ENCODE measurements at places on chromosomes 4 and X.

GRCh38 chr4:17448689-17449088 lies 63.2 kb downstream of the QDPR start:
- DNase-seq = no peak

GRCh38 chr4:147318586-147318985 lies 162.3 kb upstream of the EDNRA start:
- no peak for DNase-seq

DNA sequence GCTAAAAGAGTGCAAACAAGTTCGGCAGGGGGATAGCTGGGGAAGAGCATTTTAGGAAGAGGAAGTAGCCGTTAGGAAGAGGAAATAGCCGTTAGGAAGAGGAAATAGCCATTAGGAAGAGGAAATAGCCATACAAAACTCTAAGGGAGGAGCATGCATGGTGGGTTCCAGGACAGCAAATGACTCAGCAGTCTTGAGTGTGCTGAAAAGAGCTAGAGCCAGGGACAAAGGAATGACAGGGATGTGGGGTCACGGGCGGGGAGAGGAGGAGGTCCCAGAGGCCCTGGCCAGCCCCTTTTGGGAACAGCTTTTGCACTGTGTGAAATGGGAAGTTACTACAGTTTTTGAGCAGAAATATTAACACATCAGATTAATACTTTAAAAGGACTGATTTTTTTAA lies 882.6 kb downstream of the TRIML1 start:
- DNase-seq = no peak

- DNase-seq = no peak
Observed at GRCh38 chrX:154135458-154136229, 8.4 kb upstream of the OPN1LW start.

DNA sequence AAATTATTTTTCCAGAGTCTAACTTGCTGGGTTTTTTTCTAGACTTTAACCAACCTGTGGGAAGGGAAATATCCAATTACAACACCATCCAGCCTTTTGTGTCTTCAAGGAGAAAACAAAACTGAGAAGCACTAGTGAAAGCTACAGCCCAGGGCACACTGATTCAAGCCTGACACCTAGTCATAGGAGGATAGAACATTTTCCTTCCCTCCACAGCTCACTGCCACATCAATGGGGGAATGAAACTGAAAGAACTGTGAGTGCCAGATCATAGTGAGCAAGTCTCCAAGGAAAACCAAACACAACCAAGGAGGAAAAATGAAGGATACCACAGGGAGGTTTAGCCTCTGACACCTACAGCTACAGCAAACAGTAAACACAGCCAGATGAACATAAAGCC lies 43.3 kb upstream of the MAGEA8 start:
- no peak for DNase-seq

GRCh38 chr4:185128272-185129119 lies 14.6 kb upstream of the SLC25A4 start:
- no peak for DNase-seq

DNA sequence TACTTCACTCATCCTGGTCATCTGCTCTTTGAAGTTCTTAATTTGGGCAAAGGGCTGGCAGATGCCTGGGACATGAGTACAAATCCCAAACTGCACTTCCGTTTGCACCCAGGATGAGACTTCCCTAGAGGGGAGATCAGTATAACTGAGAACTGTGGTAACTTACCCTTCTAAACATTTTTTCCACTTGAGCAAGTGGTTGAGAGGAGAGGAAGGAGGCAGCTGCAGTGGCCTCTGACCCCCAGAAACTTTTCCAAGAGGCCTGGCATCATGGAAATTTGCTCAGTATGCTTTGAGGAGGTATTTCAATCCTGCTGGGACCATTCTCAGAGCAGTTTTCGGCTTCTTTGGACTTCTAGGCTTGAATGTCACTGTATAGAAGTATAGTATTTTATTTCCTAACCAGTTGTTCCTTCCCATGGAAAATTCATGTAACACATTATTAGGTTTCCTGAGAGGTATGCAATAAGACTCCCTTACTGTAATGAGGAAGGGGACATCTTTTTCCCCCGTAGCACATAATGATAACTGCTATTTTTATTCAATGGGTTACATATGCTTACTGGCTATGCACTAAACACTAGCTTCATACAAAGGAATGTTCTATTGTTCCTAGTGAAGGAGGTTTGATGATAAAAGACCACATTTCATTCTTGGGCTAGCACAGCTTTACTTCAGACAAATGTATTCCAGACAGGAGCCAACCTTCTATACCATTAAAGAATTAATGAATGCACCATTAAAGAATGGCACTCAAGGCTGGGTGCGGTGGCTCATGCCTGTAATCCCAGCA lies 129.3 kb downstream of the SHROOM3 start:
- no peak for DNase-seq

DNA sequence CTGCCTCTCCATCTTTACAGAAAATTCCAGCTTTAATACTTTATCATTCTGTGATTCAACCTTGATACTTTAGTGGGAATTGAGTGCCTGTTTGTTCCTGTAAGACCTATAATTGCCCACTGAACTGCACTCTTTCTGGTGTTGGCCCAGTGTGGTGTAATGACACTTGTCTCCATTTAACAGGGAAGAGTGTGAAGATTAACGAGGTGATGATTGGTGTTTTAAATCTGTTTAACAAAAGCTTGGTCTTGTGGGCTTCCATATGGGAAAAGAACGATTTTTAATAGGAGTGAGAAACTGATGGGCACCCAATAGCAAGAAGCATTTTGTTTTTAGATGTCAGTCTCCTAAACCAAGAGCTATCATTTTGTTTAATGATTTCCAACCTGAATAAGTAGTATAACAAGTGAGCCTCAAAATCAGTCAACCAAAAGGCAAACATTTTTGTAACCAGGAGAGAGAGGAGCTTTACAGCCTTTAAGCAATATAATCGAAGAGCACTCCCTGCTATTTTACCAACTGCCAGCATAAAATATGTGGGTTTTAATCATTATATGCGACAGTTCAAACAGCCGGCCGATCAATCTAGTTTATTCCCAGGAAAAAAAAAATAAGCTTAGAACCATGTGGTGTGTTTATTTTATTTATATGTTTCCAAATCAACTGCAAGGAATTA lies 50.2 kb downstream of the SUPT20HL1 start:
- DNase-seq = no peak

DNA sequence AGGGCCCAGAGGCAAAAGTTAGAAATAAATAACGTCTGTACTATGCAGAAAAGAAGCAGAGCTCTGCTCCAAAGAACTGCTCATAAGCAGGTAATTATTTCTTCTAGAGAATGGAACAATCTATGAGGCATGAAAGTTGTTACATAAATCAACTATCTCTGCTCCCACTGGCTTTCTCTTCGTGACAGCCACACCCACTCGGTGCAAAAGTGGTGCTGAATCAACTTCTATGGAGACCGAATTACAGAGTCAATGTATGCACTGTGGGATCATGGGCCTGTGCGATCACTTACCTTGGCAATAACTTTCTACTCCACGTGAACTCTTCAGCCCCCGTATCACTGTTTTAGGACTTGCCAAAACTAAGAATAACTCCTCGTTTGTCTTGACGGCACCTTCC lies 99.4 kb upstream of the ATXN3L start:
- DNase-seq = no peak

DNA sequence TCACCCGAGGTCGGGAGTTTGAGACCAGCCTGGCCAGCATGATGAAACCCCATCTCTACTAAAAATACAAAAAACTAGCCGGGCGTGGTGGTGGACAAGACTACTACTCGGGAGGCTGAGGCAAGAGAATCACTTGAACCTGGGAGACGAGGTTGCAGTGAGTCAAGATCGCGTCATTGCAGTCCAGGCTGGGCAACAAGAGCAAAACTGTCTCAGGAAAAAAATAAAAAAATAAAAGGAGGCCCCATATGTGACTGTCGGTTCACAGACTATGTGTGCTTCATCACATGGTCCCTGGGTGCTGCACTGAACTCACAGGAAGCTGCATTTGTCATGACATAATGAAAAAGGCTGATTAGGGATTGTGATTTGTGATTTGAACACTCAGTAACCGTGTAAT lies 6.4 kb downstream of the TRIML1 start:
- DNase-seq = no peak

DNA sequence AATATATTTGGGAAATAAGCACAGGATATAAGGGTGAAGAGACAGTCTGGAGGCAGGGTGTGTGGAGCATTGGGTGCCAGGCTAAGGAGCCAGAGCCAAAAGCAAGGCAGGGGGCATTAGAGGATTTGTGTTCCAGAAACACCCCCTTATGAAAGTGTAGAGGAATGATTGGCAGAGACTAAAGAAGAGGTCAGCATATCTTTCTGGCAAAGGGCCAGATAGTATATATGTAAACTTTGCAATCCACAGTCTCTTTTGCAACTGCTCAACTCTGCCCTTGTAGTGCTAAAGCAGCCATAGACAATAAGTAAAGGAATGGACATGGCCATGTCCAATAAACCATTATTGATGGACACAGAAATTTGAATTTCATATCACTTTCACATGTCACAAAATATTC lies 3.6 kb upstream of the SLC9A6 start:
- DNase-seq = no peak

DNA sequence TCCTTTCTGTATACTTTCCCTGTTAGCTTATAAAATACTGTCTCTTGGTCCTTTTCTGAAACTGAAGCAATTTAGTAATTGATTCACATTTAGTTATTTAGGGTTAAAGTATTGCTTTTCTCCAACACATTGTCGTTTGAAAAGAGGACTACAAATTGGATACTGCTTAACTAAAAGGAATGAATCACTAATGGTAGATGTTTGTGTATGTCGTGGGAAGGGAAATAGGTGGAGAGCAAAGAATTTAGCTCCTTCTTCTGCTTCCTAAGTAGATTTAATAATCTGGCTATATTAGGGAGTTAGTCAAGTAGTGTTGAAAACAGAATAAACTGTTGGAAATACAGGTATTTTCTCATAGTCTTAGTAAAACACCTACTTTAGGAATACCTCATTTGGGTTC lies 27.9 kb downstream of the SLAIN2 start:
- no peak for DNase-seq

GRCh38 chr4:139282065-139282720 lies 2.2 kb upstream of the MGARP start:
- DNase-seq = no peak

GRCh38 chr4:179569549-179569948 lies 2127.3 kb upstream of the AGA start:
- DNase-seq = no peak

DNA sequence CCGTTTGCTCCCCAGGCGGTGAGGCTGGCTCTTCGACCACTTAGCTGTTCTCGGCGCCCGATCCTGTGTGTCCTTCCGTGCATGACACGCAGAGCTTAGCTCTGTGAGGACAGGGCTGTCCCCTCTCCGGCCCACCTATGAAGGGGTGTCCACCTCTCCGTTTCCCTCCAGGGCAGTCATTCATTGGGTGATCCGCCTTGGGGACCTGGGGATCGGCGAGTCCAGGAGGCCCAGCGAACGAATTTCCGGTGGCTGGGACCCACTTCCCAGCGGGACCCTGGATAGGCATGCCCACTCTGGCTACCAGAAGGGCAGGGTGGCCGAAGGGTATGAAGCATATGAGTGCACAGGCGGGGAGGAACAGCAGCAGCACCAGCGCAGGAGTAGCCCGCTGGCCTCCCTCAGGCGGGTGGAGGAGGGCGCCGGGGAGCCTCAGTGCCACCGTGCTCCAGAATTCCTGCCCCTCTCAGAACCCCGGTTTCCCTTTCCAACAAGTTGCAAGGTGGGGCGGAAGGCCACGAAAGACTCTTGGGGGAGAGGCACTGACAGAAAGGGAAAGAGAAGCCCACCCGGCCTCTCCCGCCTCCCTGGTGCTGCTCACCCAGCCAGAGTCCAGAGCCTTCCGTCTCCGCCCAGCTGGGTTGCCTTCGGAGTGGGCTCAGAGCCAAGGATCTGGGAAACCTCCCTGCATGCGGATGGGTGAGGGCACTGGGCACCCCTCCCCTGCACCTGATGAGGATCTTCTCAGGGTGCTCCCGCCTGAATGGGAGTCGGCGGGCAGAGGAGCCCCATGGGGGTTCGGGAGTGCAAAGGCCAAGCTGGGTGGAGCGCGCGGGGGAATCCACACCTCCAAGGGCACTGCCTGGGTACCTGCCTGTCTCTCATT lies 8.6 kb downstream of the HMX1 start:
- DNase-seq = no peak

DNA sequence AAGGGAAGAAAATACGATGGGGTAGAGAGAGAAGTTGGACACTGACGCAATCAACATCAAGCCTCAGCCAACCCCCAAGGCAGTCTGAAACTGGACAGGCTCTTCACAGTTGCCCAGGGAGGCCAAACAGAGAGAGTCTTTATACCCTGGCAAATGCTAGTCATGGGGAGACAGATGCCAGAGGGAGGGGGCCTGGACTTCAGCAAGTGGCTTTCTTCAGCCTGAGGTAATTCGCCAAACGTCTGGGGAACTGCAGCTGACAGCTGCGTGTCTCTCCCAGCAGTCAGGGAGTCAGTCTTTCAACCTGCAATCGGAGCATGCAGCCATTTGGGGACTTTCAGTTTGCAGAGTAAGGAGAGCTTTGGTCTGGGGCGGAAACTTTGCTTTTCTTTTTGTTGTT lies 521.6 kb downstream of the TRIML1 start:
- DNase-seq = no peak

DNA sequence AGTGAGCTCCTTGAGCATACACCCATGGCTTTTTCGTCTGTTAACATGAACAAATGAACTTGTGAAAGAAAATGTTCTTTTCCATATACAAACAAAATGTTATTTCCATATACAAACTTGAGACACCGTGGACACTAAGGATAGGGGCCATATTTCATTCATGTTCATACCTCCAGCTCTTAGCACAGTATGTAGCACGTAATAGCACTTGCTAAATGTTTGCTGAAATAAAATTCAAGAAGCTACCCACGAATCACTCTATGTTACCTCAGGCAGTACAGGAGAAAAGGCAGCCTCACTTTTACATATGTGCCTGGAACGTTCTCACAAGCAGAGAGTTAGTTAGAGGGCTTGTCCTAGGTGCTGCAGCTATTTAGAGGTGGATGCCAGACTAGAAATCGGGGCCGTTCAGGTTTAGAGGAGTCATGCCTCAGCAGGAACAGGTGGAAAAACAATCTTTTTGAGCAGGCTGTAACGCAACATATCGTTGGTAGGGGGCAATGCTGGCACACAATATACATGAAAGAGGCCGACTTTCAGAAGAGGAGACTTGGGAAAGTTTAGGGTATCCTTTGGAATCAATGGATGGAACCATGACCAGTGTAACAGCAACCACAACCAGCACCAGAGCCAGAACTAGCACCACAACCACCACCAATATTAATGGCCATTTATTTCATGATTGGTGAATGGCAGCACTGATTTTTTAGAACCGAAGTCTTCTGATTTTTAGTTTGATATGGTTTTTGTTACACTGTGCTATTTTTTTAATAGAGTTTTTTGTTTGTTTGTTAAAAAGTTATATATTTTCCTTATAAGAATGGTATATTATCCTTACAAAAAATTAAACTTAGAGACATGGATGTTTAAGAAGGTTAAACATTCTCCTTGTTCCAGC lies 14.8 kb upstream of the PAQR3 start:
- DNase-seq = no peak

- DNase-seq = no peak
Observed at GRCh38 chr4:119068529-119068962, 67.1 kb upstream of the MYOZ2 start.

DNA sequence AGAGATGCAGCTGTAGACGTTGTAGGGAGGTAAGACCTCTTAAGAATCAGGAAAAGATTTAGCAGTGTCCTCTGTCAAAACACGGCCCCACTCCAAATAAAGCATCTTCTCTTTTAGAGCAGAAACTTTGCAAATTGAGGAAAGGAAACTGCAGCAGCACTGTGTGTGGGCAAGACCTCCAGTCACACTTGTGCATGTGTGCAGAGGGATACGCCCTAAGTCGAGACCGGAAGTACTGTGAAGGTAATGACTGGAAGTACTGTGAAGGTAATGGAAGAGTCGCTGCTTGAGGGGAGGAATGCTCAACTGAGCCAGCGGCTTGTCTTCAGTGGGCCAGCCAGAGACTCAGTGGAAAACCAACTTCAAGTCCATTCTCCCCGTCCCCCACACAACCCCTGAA lies 46.5 kb downstream of the EGF start:
- DNase-seq = no peak
